Stimulated activated CD4-positive, alpha-beta T cell treated with anti-CD3 and anti-CD28 coated beads, TNF-alpha, amount 100 ng/mL, for 24 hours (primary cell): ENCODE measurements at places on chromosomes 1 and 21.
A peak's percentile ranks its signal among the peaks of the same experiment; 100 is the strongest.

GRCh38 chr1:18628511-18628910 lies 2.1 kb upstream of the PAX7 start:
- DNase-seq: no peak

DNA sequence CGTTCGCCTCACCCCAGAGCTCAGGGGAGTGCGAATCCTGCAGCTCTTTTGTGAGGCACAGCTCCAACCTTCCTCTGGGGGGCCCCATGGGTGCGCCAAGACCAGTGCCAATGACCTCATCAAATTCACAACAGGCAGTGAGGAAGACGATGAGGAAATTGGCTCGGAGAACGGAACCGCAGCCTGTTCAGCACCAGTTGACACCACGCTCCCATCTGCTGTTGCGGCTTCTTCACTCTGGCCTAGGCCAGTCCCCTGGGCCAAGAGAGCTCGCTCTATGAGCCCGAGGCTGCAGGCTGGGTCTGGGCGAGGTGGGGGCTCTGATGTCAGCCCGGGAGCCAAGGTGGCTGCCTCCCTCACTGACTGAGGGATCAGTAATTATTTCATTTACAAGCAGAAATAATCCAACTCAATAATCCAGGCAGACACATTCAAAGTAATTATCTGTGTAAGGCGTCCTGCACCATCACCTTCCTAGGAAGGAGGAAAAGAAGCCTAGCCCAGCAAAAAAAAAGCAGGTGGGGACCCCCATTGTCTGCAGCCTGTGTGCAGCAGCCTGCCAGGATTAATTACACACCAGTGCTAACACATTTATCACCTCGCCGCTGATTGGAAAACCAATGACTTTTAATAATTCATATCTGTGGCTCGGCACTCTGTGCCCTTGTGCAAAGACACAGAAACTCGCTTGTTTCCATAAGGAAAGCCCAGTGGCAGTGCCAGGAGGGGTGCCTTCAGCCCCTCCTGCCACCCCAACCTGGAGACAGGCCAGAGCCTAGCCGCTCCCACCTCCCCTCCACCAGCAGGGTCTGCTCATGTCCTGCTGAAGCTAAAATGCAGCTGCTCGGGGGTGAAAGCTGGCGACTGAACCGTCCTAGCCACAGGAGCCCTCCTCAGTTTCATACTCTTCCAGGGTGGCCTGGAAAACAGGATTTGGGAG lies 1.9 kb downstream of the PLEKHA6 start:
- no peak for DNase-seq

- peak; percentile 50 for DNase-seq
Measured at GRCh38 chr1:67149179-67149770, 14.5 kb upstream of the C1orf141 start.

GRCh38 chr1:184595596-184595995 lies 159.1 kb downstream of the EDEM3 start:
- no peak for DNase-seq

- DNase-seq: no peak
Measured at GRCh38 chr1:84851839-84852238, 41.2 kb downstream of the LPAR3 start.

- DNase-seq: no peak
Measured at GRCh38 chr1:2783435-2784397, 17.8 kb downstream of the TTC34 start.

DNA sequence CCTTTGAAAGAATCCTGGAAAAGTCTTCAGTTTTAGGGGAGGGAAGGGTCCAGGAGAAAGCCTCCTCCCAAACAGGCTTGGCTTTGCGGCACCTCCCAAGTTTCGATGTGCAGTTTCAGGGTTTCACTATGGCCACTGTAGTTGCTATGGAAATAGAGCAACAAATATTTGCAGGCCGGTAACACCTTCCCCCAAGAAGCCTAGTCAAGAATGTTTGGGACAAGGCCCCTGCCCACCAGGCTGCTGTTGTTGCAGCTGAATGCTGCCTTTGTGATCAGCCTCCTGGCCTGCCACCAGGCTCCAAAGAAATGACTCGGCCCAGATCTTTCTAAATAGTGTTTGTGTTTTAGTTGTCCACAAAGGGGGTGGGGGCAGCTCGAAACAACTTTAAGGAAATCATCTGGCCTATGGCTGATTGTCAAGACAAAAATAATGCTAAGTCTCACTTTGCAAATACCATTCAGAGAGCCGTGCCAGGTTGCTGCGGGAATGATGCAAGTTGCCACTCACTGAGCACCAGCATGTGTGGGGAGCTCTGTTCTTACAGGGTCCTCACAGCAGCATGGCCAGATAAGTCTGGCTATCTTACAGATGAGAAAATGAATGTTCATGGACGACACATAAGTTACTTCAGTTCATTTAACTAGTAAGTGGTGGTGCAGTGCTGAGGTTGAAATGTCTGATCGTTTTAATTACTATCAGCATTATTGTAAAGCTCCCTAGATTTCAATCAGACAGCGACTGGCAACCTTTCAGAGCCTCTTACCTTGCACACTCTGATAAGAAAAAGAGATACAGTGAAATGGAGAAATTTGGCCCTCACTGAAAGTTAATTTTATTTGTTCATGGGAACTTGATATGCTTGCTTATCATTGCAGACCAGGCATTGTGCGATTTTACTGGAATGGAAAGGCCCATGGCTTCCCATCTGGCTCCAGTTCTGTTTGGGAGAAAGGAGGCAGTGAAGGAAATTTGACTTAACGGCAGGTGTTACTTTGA lies 91.2 kb upstream of the JUN start:
- no peak for DNase-seq

DNA sequence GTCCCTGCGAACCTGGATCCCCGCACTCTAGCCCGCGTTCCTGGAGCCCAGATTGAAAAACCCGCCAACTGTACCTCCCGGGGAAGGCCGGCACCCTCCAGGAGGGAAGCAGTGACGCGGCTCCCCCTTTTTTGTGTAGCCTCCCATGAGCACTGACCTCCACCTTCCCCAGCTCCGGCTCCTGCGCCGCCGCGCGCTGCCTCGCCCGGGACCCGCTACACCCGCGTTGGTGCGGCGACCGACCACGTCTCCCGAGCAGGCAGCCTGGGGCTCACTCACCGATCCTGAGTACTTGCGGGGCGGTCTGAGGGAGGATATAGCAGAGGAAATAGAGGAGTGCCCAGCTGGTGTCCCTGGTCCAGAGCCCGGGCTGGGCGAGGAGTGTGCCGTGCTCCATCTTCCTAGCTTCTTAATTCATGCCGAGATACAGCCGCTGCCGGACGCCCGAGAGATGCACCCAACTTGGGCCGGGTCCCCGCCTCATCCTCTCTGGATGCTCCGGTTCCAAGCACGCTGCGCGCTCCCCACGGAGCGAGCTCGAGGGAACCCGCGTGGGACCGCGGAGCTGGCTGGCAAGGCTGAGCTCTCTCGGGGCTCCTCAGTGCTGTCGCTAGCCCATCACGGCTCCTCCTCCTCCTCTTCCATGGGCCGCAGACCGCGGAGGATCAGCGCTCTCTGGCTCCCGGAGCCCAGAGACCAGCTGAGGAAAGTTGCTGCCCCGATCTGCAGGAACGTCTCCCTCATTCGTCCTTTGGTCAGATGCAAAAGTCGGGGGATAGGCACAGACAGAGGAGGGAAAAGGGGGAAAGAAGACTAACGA lies 482 bp downstream of the GRIK1 start:
- no peak for DNase-seq

DNA sequence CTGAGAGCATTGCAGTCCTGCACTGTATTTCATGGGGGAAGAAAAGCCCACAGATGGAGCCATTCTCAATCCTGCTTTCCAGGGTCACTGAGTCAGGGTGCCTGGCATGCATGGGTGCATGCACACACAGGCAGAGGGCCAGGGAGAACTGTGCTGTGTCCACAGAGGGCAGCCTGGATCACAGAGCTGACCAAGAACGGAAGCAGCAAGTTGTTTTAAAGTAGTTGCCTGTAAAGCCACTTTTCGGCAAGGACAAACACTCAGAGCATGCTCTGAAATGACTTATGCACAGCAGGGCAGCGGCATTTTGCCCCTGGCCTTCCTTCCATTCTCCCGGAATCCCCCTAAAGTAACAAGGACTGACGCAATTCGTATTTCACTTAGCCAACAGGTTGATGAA lies 3.6 kb downstream of the ERG start:
- DNase-seq: no peak

- DNase-seq: no peak
Measured at GRCh38 chr1:218587900-218588299, 242.8 kb downstream of the TGFB2 start.

- DNase-seq: no peak
Measured at GRCh38 chr21:24183077-24183476, 1424.2 kb downstream of the MRPL39 start.

GRCh38 chr1:4346131-4346530 lies 308.3 kb upstream of the AJAP1 start:
- no peak for DNase-seq

- no peak for DNase-seq
Measured at GRCh38 chr1:94855307-94855700, 35.1 kb downstream of the SLC44A3 start.

DNA sequence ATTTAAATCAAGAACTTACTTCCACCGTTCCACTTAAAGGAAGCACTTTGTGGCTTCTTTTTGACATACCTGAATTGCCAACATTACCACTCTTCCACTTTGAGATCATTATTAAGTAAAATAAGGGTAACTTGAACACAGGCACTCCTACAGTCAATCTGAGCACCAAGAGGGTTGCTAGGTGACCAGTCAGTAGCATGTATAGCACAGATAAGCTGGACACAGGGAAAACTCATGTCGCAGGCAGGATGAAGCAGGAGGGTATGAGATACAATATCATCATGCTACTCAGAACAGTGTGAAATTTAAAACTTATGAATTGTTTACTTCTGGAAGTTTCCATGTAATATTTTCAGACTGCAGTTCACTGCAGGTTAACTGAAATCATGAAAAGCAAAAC lies 47.0 kb upstream of the RAP1GAP start:
- no peak for DNase-seq

GRCh38 chr1:68449901-68450300 lies at the start of gene RPE65:
Gene RPE65, minus strand, starts transcription at chr1:68449954. Its CDS starts 49 bp downstream, at chr1:68449905.
- no peak for DNase-seq

DNA sequence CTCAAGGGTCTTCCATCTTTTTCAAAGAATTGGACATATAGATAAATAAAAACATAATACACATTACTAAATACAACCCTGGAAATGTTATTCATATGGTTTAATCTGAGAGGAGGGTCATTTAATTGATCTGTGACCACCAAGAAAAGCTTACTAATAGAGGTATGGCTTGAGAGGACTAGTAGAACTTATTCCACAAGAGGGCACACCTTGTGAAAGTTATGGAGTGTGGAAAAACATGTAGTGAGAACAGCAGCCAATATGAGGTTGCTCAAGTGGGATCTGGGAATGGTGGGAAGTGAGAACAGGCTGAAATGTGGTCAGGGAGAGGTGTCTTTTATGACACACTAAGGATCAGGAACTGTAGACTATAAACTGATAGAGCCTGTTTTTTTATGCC lies 973.5 kb upstream of the B3GALT2 start:
- no peak for DNase-seq
